ENCODE measurements at places on chromosomes 16 and 17. TPM values are rescaled to one million over a fixed set of nuclear protein-coding genes. Genes with fewer than 3 reads are reported as not detected.

The EVI2B gene
- total RNA-seq = under 0.01 TPM

The HLF gene
- not detected for total RNA-seq

The TNRC6C gene
- total RNA-seq = 6.8 TPM

The TPSG1 gene
- not detected for total RNA-seq

DNA sequence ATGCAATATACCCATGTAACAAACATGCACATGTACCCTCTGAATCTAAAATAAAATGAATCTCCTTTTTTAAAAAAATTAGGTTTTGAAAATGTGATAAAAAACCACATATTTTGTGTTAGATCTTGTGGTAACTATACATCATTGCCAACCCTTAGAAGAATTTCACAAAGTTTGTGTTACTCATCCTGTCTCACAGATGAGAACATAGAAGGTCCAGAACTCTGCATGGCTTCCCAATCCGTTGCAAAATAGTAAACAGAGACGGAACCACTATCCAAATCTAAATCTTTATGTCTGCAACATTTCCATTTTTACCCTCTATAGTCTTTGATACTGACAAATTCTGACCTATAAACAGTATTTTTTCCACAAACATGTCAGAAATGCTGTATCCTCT lies 759.9 kb downstream of the KCNJ2 start:
- no peak for DNase-seq

GRCh38 chr16:57069053-57069452 lies 23.3 kb upstream of the CPNE2 start:
- no peak for DNase-seq

GRCh38 chr17:62746941-62747340 lies 61.2 kb downstream of the MARCHF10 start:
- peak; percentile 65 for DNase-seq

- no peak for DNase-seq
Measured at GRCh38 chr16:69195369-69196029, 8.5 kb downstream of the SNTB2 start.

- DNase-seq = no peak
Measured at GRCh38 chr16:7638306-7638705, 305.7 kb downstream of the RBFOX1 start.

DNA sequence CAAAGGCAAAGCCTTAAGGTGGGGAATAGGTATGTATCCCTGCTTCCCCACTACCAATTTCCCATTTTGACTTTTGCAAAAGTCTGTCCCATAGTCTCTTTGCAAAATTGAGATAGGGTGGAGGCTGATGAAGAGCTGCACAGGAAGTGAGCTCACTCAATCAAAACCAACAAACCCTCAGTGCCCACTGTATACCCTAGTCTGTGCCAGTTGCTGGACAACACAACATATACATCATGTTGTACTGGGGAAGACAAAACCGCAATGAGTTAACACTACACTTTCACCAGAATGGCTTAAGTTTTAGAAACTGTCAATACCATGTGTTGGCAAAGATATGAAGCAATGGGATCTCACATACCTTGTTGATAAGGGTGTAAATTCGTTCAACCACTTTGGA lies 40.4 kb upstream of the AXIN2 start:
- DNase-seq = no peak

GRCh38 chr16:17437981-17438380 lies 32.8 kb downstream of the XYLT1 start:
- DNase-seq = no peak

GRCh38 chr16:29907973-29908372 lies 7.7 kb downstream of the ASPHD1 start:
- DNase-seq = no peak

DNA sequence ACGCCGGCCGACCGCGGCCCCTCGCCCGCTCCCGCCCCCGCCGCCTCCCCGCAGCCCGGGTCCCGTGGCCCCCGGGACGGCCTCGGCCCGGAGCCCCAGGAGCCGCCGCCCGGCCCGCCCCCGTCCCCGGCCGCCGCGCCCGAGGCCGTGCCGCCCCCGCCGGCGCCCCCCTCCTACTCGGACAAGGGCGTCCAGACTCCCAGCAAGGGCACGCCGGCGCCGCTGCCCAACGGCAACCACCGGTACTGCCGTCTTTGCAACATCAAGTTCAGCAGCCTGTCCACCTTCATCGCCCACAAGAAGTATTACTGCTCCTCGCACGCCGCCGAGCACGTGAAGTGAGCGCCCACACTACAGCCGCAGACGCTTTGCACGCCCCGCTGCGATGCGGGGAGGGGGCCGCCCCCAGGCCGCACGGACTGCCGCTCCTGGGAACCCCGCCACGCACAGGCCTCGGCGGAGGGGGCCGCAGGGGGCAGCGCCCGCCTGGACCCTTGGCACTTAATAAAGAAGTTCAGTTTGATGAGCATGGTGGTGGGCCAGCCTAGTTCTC lies 35.5 kb upstream of the ZC3H18 start:
- DNase-seq = peak; percentile 42

- DNase-seq = no peak
Measured at GRCh38 chr16:69936751-69937211, 14.4 kb upstream of the CLEC18A start.

DNA sequence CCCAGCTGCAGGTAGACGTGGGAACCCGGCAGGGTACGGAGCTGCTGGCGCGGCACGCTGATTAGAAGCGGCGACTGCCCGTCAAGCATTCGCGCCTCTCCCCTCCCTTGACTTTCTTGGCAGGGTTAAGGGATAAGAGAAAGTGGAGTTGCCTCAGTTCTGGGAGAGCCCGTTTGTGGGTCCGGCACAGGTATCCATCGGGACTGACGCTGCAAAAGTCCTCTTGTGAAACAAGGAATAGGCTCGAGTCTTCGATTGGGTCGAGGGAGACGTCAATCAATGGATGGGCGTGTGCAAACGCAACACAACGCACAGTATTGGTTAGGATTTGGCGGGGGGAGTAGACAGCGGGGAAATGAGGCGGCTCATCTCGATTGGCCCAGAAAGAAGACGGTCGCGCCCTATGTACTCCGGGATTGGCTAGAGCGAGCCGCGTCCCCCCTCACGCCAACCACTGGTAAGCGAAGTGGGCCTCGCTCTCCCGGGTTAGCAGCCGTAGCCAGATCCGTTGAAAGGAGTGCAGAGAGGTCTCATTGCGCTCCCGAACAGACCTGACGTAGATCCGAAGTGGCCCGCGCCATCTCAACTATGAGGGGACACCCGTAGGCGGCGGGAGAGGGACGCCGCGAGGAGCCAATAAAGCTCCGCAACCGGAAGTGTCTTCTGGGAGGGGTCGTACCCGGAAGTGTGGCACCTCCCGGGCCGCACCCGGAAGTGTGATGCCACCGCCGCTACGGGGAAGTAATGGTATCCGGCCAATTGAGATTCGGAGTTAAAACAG lies at the start of gene MON1B:
TSS of gene MON1B (plus strand) at position 713 of the 781 bp plus-strand sequence. CDS start 296 bp downstream, outside the sequence.
- peak; percentile 99 for DNase-seq

DNA sequence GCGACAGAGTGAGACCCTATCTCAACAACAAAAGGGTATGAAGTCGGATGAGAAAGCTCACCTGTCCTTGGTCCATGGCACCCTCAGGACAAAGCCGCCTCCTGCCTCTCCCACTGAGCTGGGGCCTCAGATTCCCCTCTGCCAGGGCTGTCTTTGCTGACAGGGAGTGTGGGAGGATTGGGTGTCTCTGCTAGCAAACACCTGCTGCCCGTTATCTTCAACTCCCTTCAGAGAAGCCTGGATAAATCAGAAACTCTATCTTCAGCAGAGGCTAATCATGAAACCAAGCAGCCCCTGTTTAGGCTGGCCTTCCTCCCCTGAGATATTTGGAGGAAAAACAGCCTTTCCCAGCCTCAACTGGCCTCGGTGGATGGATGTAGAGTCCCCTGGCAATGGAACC lies 36.3 kb upstream of the CDH1 start:
- DNase-seq = no peak

DNA sequence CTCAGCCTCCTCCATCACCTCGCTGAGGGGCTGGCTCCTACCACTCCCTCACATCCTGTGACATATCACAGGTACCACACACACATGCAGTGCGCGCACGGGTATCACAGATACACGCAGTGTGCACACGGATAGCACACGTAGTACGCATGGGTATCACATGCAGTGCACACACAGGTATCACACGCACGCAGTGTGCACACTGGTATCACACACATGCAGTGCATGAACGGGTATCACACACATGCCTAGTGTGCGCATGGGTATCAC lies 30.1 kb downstream of the ACSF3 start:
- DNase-seq = no peak

All from fibroblast of villous mesenchyme (primary cell).